Activated naive CD4-positive, alpha-beta T cell treated with anti-CD3 and anti-CD28 coated beads, Interleukin-2, amount 50 U/mL, for 72 hours (primary cell): ENCODE measurements at places on chromosomes 13 and 19. TPM values are rescaled to one million over a fixed set of nuclear protein-coding genes. Genes with fewer than 3 reads are reported as not detected.

- DNase-seq: no peak
These were observed 194.1 kb downstream of the NUFIP1 start for GRCh38 chr13:44795176-44795575.

DNA sequence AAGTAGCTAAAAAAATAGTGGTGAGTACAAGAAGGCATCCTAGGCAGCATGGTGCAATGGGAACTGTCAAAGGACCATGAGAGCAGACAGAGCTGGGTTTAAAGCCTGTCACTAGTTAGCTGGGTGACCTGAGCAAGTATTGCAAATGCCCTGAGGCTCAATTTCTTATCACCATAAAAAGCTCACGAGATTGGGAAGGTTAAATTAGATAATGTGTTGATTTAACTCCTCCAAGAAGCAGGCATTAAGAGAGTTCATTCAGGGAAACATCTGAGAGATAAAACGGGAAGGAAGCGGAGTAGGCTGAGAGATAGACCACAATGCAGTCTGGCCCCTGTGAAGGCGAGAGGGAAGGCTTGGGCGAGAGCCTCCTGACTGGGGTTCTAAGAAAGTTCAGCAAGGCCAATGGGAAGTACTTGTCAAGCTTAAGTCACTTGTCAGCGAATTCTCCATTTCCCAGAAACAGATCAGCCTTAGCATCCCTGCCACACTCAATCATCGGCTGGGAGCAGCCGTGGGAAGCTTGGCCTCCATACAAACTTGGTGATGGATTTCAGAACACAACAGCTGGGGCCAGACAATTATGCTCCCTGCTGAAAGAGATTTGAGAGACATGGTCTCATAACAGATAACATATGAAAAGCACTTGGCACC is 105.5 kb downstream of the POU4F1 start:
- DNase-seq: no peak

DNA sequence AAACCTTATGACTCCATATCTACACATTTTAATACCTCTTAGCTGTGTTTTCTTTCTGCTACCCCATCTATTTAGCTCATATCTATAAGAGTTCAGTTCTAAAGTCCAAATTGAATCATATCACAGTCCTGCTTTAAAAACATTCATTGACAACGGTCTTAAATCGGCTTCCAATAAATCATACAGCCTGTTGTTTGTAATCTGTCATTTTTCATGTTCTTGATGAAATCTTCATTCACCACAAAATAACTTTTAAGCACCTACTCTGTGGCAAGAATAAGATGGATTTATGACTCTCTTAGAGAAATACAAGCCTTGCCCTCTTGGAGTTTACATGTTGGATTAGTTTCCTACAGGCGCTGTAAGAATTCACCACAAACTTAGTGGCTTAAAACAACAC is 450.9 kb upstream of the GPC6 start:
- DNase-seq: no peak

DNA sequence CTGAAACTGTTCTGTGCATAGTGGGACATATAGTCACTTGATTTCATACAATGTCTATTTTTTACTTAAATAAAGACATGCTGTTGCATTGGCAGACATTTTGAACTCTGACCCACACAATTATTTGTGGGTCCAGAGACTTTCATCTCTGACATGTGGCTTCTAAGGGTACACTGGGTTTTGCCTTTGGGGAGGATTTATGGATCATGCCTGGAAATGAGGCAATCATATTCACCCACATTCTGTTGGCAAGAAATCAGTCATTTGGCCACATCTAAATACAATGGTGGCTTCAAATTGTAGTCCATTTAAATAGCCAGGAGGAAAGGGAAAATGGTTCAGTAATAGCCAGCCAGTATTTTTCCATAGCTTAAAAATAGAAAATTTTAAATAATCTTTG is 238.3 kb upstream of the KLF12 start:
- no peak for DNase-seq

DNA sequence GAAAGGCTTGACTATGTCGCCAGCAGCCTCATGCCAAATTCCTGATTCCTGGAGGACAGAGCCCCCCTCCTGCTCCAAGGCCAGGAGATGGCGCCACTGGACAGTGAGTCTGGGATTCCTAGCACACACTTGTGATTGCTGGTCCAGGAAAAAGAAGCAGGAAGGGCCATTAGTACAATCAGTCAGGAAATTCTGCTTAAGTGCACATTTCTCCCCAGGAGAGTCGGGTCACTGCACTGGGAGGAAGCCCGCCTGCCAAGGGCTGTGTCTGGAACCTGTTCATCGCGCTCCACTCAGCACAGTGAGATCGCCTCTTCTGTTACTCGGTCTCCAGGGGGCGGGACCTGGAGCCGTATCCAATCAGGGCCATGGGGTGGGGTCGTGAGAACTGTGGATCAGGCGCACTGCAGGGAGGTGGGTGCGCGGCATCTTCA is 65.1 kb downstream of the ZNF823 start:
- peak; percentile 22 for DNase-seq

- peak; percentile 72 for DNase-seq
These were observed 79.3 kb downstream of the KDM4B start for GRCh38 chr19:5048091-5048726.

- DNase-seq: no peak
These were observed 1241.5 kb upstream of the SPRY2 start for GRCh38 chr13:81582381-81582780.

DNA sequence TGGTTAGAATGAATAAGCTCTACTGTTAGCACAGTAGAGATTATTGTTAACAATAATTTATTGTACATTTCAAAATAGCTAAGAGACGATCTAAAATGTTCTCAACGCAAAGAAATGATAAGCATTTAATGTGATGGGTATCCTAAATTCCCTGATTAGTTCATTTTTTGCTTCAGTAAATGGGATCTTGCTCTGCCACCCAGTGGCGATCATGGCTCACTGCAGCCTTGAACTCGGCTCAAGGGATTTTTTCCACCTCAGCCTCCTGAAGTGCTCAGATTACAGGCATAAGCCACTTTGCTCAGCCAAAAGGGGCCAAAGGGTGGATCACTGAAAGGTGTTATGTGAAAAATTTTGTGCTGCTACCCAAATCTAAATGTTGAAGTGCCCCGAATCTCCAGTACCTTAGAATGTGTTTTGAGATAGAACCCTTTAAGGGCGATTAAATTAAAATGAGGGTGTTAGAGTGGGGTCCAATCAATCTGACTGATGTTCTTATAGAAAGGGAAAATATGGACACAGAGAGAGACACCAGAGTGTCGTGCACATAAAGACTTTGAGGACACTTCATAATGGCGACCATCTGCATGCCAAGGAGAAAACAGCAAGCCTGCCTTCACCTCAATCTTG is 31.5 kb upstream of the ZNF766 start:
- peak; percentile 57 for DNase-seq

DNA sequence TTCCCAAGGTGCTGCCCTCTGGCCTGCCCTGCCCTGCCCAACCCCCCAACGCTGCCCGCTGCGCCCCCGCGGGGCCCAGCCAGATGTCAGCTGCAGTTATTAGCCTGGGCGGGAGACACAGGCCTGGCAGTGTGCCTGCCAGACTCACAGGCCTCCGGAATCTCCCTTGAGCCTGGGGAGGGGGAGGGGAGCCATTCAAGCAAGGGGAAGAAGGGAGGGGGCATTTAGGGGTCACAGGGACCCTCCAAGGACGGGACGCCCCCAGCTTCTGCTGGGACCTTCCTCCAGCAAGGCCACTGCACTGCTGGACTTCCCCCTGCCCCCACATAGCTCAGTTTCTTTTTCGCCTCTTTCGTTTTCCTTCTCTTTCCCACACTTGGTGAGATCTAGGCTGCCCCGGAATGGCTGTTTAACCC is 2.6 kb upstream of the JUNB start:
- no peak for DNase-seq

DNA sequence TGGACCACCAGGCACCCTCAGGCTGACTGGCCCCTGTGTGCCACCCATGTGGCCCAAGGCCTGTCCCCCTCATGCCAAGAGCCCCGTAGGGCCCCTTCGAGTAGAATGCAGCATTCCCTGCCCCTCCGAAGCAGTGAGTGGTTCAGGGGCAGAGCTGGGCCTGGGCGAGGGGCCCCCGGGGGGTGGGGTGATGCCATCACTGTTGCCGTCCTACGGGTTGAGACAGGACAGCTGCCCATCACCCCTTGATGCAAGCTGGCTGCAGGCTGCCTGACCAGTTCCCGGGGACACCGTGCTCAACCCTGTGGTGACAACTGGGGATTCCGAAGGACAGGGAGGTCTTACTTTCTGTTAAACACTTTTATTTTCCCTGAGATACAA is 4.7 kb downstream of the SBNO2 start:
- no peak for DNase-seq

- no peak for DNase-seq
These were observed 64.2 kb downstream of the LNX2 start for GRCh38 chr13:27556109-27556508.

GRCh38 chr19:1478934-1479707 is at the start of gene C19orf25:
Gene C19orf25, minus strand, starts transcription at chr19:1479215. Its CDS starts 312 bp downstream, at chr19:1478903.
- DNase-seq: peak; percentile 92

DNA sequence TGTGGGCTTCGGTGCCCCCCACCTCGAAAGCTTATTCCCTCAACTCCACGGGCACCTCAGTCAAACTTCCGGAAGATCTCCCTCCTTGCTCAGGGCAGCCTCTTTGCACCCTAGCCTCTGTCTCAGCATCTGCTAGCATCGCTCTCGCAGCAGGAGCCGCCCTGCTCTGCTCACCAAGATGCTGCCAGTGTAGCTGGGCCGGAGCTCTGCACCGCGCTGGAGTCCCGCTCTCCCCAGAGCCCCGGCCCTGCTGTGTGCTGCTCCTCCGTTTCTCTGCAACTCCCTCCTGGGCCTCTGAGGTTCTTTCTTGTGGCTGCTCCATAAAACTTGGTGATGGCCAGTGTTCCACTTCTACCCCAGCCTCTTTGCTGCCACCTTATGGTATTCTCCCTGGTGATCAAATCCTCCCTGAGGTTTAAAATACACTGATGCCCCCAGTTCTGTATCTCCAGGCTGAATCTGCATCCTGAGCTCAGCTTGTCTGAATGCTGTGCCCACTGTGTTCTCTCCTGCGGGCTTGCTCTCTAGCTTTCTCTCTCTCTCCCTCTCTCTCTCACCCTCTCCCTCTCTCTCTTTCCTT is 198.0 kb downstream of the UQCRFS1 start:
- no peak for DNase-seq

Gene TEX26
- total RNA-seq: not detected

Gene ZNF112
- not detected for total RNA-seq

Gene DNAJC3
- 16.1 TPM for total RNA-seq

Gene NDUFB7
- total RNA-seq: 129 TPM

Gene ZNF135
- total RNA-seq: 0.82 TPM

Gene CD177
- total RNA-seq: not detected
